ENCODE measurements at places on chromosomes 13 and 19.

GRCh38 chr19:33401683-33402420 is 28.3 kb downstream of the CEBPG start:
- DNase-seq: no peak

DNA sequence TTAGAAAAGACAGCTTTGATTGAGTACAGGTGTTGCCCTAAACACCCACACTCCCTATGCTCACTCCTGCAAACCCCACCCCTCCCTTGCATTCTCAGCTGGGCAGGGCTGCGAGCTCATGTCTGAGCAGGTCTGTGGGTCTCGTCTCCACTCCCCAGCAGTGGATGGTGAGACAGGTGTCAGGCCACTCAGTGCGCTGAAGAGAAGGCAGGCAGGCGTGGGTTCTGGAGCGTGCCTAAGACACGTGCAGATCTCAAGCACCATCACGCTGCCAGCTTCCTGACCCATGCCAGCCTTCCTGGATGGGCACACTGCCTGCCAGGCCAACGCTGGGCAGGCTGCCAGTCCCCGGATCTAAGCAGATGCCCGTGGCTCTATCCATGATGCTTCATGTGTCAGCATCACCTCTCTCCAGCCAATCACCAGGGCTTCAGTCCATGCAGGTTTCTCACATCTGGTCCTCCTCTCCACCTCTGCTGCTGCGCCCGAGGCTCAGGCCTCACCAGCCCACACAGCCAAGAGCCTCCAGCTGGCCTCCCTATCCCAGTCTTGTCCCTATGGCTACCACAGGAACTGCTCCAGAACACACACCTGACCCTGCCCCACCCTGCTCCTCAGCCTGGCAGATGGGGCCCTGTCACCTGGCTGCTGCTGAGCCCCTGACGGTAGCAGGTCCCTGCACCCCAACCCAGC is 42.6 kb downstream of the EPS15L1 start:
- no peak for DNase-seq

DNA sequence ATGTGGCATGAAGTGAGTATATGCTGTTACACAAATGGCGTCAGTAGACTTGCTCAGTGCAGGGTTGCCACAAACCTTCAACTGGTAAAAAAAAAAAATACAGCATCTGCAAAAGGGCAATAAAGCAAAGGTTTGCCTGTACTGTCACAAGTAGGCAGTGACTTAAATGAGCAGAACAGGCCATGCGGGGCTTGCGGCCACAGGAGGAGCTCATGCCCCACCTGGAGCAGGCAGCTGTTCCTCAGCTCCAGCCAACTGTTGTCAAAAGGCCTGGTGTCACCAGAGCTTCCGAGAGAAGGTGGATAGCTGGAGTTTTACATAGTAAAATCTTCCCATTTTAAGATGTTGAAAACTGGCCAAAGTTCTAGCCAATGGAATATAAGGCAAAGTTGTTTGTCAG is 7.7 kb downstream of the ATP7B start:
- DNase-seq: no peak

GRCh38 chr13:23561261-23561660 is 9.0 kb upstream of the TNFRSF19 start:
- no peak for DNase-seq

- DNase-seq: no peak
Observed at GRCh38 chr13:59016250-59016649, 1147.5 kb downstream of the DIAPH3 start.

DNA sequence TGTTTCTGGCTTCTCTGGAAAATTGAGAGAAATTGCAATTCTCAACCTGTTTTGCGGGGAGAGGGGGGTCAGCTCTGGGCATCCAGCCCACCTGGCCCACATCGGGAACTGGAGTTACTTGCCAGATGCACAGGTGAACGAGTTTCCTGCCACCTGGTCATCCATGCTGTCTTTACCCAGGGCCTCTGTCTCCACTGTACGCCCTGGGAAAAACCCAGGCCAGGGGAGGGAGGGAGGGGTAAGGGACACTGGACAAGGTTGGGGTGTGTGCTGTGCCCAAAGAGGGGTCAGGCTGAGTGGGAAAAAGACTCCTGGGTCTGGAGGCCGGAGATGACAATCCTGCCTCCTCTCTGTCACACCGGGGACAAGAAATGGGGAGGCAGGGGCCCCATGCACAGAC is 307.6 kb downstream of the ZNF536 start:
- no peak for DNase-seq

- no peak for DNase-seq
Observed at GRCh38 chr13:29954082-29955028, 103.9 kb upstream of the UBL3 start.

DNA sequence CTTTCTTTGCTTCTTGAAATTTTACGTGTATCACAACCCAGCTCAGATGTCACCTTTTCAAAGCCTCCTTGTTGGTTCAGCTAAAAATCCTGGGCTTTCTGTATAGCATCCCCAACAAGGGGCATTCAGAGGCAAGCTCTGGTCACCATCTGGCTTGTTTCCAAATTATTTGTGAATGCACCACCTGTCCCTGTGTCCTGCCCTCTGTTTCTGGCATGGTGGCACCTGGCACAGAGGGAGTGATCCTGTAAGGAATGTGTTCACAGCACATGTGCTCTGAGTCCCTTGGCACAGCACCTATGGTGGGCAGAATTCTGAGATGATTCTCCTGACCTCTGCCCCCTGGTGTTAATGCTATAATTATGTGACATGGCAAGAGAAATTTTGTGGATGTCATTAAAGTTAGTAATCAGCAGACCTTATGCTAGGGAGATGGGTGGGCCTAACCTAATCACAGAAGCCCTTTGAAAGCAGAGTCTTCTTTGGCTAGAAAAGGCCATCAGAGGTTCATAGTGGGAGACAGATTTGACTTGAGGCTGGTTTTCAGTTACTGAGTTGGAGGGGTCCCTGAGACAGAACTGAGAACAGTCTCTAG is 76.3 kb downstream of the ZNF429 start:
- no peak for DNase-seq

DNA sequence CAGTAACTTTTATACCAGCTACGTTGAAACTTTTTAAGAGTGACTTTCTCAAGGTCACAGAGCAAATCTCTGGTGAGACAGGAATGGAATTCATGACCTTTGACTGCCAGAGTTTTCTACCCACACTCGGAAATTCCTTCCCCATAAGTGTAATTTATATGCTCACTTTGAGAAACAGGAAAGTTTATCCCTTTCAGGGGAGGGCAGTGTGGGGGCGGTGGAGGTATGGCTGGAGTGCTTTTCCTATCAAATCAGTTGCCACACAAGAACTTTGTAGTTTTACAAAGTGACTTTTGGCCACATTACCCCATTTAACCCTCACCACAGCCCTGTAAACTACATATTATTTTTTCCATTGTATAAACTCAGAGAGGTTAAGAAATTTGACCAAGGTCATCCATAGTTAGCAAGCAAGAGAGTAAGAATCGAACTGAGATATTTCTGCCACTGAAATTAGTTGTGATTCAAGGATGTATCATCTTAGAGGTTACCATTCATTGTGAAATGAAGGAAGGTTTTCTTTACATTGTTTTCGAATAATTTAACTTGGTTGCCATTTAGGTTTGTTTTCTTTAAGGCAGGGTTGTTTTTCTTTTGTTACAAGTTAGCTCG is 5.9 kb downstream of the KLF12 start:
- DNase-seq: peak; percentile 17

GRCh38 chr13:74136084-74136658 is 2.0 kb upstream of the KLF12 start:
- DNase-seq: no peak

DNA sequence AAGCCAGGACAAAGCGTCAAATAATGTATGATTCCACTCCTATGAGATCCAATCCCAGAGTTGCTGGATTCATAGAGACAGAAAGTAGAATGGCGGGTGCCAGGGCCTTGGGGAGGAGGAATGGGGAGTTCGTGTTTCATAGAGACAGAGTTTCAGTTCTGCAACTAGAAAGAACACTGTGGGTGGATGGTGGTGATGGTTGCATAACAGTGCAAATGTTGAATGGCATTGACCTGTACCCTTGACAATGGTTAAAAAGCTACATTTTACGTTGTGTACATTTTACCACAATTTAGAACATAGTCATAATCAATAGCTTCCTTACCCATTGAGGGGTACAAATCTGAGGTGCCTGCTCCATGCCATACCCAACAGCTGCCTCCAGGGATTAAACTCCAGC is 33.4 kb downstream of the MBD3L2B start:
- DNase-seq: no peak

GRCh38 chr19:1854542-1855039 is 6.3 kb upstream of the REXO1 start:
- DNase-seq: no peak

- no peak for DNase-seq
Observed at GRCh38 chr13:59461411-59461810, 702.3 kb downstream of the DIAPH3 start.

GRCh38 chr19:2060884-2061494 is 9.9 kb upstream of the MKNK2 start:
- peak; percentile 83 for DNase-seq

GRCh38 chr13:85236413-85236812 is 562.8 kb downstream of the SLITRK6 start:
- DNase-seq: no peak

- no peak for DNase-seq
Observed at GRCh38 chr19:10037367-10037766, 24.1 kb downstream of the RDH8 start.

GRCh38 chr19:3124630-3125029 is 11.2 kb upstream of the GNA15 start:
- DNase-seq: no peak

DNA sequence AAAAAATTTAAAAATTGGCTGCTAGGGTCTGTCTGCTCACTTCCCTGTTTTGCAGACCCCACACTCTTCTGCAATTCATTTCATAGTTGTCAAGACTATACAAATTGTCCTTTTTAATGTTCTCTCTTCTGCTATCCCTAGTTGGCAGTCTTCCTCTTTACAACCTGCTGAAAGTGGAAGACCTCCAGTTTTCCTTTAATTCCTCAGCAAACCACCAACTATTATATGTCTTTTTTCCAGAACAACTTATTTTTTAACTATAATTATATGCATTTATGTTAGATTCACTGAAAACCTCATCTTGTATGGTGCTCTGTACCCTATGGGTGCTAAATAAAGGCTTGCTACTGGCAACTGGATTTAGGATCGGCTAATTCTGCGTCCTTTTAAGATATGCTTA is 1.1 kb upstream of the PHF11 start:
- DNase-seq: no peak

DNA sequence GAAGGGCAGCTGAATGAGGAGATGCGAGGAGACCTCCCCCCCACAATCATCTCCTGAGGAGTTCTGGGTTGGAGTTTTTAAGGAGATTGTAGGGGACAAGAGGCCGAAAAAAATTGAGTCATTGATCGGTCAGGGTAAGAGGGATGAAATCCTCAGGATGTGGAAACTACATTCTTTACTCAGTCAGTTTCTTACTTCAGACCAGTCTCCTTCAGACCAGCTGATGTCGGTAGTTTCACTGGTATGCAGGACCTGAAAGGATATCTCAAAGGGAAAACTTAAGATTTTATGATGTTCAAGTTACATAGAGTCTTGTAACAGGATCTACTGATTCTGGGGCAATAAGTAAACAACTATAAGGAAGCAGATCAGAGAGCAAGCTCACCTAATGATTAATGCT is 51.7 kb upstream of the RFXAP start:
- no peak for DNase-seq

- DNase-seq: no peak
Observed at GRCh38 chr13:74388626-74389025, 254.4 kb upstream of the KLF12 start.

DNA sequence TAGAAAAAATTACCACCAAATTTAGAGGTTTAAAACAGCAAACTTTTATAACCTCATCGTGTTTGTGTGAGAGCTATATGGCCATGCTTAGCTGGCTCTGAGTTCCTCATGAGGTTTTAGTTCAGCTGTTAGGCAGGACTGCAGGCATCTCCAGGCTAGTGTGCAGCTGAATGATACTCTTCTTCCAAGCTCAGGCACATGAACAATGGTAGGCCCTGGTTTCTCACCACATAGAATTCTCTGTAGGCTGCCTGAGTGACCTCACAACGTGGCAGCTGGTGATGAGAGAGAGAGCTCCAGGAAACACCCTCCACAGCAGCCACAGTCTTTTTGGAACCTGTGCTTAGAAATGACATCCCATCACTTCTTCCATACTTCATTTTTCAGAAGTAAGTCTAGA is 540.6 kb upstream of the MIR17HG start:
- DNase-seq: no peak

- no peak for DNase-seq
Observed at GRCh38 chr19:10195199-10195519, 406 bp upstream of the DNMT1 start.

DNA sequence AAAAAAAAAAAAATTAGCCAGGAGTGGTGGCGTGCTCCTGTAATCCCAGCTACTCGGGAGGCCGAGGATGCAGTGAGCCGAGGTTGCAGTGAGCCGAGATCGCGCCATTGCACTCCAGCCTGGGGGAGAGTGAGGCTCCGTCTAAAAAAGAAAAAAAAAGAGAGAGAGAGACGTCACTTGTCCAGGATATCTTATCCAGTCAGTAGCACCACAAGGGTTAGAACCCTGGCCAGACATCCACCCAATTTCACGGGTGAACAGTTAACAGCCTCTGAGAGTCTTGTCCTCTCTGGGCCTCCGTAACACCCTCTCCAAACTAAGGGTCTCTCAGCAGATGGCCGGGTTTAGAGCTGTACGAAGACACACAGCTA is 917 bp upstream of the CLPTM1 start:
- DNase-seq: no peak

DNA sequence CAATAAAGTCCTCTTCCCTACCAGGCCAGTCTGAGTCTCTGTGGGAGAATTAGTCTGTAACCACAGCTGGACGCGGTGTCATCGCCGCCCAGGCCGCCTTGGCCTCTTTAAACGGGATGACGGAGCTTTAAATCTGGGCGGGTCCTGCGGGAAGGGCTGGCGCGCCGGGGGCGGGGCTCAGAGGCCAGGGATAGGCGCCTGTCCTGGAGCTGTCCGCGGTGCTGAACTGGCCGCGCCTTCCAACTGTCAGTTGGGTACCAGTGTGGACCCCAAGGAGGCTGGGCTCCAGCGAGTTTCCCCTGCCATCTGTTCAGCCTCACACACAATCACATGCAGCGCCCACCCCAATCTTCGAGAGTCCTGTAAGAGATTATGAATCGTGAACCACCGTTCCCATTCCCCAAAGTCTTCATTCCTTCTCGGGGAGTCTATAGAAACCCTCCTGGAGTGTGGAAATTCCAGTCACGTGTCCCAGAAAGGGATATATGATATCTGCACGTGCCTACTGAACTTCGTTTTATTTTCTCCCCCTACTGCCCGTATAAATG is 11.5 kb downstream of the APLP1 start:
- DNase-seq: peak; percentile 72

DNA sequence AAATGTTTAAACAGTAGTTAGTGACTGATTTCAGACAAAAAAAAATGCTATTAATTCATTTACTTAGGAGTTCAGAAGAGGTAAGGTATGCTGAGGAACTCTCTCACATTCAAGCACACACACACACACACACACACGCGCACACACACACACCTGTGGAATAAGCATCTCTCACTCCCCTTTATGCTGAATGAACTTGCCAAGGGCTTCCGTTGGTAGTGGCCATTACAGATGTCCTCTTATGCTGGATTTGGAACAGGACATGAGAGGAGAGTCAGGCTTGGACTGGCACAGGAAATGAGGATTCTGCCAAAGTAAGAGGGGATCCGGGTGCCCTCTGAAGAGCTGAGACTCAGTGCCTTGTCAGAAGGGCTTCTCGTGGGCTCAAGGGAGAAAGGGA is 463.4 kb upstream of the MIR17HG start:
- no peak for DNase-seq

- no peak for DNase-seq
Observed at GRCh38 chr13:43569658-43570057, 217.1 kb downstream of the ENOX1 start.
